Common myeloid progenitor, CD34-positive (primary cell): ENCODE measurements at places on chromosomes 1 and 21.

- no peaks in the 10 kb centered on the region for H3K4me1 ChIP-seq
- no peak for DNase-seq
- no peak overlapping the region for H3K27ac ChIP-seq
- H3K27me3 ChIP-seq = no peaks in the 10 kb centered on the region
- H3K36me3 ChIP-seq = no peaks in the 10 kb centered on the region
- no peak overlapping the region for H3K4me3 ChIP-seq
Measured at GRCh38 chr21:28112511-28112910, 880.2 kb downstream of the LTN1 start.

GRCh38 chr1:111221276-111221632, 6.3 kb upstream of the CHI3L2 start:
- no peaks in the 10 kb centered on the region for H3K36me3 ChIP-seq
- no peak for DNase-seq
- H3K27me3 ChIP-seq = no peaks in the 10 kb centered on the region
- no peak overlapping the region for H3K27ac ChIP-seq

GRCh38 chr1:117093870-117094621, 27.5 kb downstream of the TRIM45 start:
- H3K4me1 ChIP-seq = no peaks in the 10 kb centered on the region
- peak overlapping the region; percentile 47 for H3K27ac ChIP-seq
- DNase-seq = peak; percentile 71
- H3K36me3 ChIP-seq = peaks cover 96% of the 10 kb centered on the region
- no peaks in the 10 kb centered on the region for H3K27me3 ChIP-seq
- no peak overlapping the region for H3K4me3 ChIP-seq

GRCh38 chr1:223301371-223301770, 62.6 kb downstream of the SUSD4 start:
- H3K27ac ChIP-seq = no peak overlapping the region
- H3K27me3 ChIP-seq = no peaks in the 10 kb centered on the region
- no peak overlapping the region for H3K4me3 ChIP-seq
- no peaks in the 10 kb centered on the region for H3K36me3 ChIP-seq
- DNase-seq = no peak

DNA sequence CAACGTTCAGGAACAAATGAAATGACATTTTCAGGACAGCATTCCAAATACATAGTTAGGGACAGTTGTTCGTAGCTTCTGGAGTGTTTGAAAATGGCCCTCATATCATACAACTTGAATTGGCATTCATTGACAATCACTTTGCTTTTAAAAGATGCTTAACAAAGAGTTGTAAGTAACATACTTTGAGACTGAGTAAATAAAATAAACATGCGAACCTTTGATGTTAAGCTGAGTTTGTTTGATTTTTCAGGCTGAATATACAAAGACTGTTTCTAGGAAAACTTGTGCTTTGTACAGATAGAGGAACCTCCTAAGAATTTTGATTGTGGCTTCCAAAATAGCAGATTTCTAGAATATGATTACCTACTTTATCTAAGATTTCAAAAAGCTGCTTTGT, 45.3 kb downstream of the ITSN1 start:
- no peak overlapping the region for H3K27ac ChIP-seq
- H3K27me3 ChIP-seq = no peaks in the 10 kb centered on the region
- no peaks in the 10 kb centered on the region for H3K36me3 ChIP-seq

DNA sequence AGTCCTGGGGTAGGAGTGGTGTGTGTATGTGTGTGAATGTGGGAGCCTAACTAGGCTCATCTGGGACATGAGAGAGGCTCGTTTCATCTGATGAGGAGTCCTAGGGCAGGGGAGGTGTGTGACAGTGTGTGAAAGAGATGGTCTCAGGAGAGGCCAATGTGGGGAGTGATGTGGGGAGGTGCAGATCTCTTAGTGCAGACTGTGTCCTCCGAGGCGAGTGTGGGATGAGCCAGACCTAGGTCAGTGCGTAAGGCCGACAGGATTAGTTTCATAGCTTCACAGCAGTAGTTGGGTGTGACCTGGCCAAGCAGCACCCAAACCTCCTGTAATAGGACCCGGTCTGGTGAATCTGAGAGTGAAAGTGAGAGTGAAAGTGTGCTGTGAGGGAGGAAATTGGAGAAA, 94.7 kb downstream of the LIPI start:
- H3K4me1 ChIP-seq = no peaks in the 10 kb centered on the region
- no peak overlapping the region for H3K4me3 ChIP-seq
- H3K27ac ChIP-seq = no peak overlapping the region
- no peak for DNase-seq
- no peaks in the 10 kb centered on the region for H3K36me3 ChIP-seq

DNA sequence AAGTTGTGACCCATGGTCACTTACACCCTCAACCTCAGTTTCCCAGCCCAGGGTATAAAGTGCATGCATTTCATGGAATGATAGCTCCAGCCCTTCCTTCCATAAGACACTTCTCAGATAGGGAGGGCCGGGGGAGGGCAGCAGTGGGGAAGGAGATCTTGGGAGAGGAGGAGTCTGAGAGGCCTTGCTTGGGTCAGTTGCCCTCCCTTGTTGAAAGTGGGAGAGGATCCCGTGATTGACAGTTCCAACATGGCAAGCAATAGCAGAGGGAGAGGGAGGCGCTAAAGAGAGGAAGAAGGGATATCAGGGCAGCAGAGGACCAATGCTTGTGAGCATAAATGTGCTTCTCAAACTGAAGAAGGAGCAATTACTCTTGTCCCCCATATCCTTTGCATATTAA, 244.4 kb downstream of the CHRM3 start:
- DNase-seq = no peak
- H3K36me3 ChIP-seq = no peaks in the 10 kb centered on the region
- H3K4me1 ChIP-seq = no peaks in the 10 kb centered on the region
- H3K4me3 ChIP-seq = no peak overlapping the region

DNA sequence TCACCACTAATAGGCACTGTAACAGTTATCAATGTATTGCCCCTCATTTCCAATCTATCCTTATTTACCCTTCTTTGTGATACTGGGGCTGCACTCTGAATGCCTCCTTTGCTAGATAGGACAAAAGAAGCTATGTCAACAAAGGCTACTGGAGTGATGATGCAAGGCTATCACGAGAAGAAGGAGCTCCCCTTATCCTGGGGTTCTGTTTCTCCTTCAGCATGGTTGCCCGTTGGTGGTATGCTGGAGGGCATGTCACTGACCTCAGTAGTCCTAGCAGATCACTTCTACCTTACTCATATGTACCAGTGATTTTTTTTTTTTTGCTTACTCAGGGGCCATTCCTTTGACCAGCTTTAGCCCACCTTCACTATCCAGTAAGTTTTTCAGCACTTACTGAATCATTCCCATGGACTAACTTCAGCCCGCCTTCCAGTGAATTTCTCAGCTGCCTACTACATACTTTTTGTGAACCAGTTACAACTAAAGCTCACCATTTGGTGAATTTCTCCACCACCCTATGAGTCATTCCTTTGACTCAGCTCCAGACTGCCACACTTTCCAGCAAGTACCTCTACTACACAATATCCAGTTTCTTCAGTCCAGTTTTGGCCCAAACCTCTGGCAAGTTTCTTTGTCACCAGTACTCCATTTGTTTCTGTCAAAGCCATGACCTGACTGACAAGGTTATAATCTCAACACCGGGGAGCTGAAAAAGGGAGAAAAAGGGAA, 944.5 kb downstream of the KCNT2 start:
- H3K4me3 ChIP-seq = no peak overlapping the region
- no peaks in the 10 kb centered on the region for H3K4me1 ChIP-seq
- no peaks in the 10 kb centered on the region for H3K36me3 ChIP-seq
- no peak for DNase-seq

DNA sequence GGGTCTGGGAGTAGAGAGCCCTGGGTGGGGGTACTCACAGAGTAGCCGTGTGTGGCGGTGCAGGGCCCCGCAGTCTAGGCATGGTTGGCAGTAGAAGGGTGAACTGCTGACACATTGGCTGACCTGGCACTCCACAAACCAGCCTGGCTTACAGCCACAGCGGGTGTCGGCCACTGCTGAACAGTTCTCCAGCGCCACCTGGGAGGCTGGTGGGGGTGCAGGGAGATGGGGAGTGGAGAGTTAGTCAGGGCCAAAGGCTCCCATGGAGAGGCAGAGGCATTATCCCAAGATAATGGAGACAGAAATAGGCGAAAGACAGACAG, 1.5 kb downstream of the TNFRSF25 start:
- H3K4me3 ChIP-seq = no peak overlapping the region
- H3K4me1 ChIP-seq = no peaks in the 10 kb centered on the region
- no peak for DNase-seq
- peaks cover 4% of the 10 kb centered on the region for H3K27me3 ChIP-seq
- H3K27ac ChIP-seq = no peak overlapping the region

GRCh38 chr1:207840380-207840779, 70.5 kb downstream of the CD34 start:
- peaks cover 5% of the 10 kb centered on the region for H3K36me3 ChIP-seq
- no peak overlapping the region for H3K4me3 ChIP-seq
- DNase-seq = no peak
- no peaks in the 10 kb centered on the region for H3K27me3 ChIP-seq

DNA sequence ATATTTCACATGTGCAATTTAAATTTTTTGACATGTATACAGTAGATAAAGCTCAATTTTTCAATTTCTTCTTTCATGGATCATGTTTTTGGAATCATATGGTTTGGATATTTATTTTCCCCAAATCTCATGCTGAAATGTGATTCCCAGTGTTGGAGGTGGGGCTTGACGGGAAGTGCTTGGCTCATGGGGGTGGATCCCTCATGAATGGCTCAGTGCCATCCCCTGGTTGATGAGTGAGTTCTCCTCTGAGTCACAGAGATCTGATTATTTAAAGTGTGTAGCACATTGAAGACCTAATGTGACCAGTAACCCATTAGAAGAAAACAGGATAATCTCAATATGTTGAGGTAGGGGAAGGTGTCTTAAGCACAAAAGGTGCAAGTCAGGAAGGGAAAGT, 9.1 kb upstream of the IFI16 start:
- no peak overlapping the region for H3K4me3 ChIP-seq
- H3K27ac ChIP-seq = no peak overlapping the region
- no peak for DNase-seq
- H3K36me3 ChIP-seq = no peaks in the 10 kb centered on the region

DNA sequence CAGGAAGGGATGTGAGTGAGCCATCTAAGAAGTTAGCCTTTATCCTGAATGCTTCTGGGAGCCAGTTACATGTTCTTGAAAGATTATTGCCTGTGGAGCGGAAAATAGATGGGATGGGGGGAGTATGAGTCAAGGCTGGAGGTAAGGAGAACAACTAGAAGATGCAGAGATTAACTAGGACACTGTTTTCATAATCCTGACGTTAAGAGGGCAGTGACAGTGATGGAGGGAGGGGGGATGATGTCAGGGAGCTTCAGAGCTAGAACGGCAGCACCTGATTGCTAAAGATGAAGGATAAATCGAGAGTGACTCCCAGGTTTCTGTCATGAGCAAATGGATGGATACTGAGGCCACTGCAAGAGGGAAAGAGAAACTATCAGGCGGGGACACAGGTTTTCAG, 10.0 kb upstream of the RCSD1 start:
- H3K27ac ChIP-seq = no peak overlapping the region
- H3K36me3 ChIP-seq = no peaks in the 10 kb centered on the region
- H3K27me3 ChIP-seq = no peaks in the 10 kb centered on the region
- DNase-seq = no peak
- H3K4me1 ChIP-seq = peaks cover 30% of the 10 kb centered on the region

DNA sequence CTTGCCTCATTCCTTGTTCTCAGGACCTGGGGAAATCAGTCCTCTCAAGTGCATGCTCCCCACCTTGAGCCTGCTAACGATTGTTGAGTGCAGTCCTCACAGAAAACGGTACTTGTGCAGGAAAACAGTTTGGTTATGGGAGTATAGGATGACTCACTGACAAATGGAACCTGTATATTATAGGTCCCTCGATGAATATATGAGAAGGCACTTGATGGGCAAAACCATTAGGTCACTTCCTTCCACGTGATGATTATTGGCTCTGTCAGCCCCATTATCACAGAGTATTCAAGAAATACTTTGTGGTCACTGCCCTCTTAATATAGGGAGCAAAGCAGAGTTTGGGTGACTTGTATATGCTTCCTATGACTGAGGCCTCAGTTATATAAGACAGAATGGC, 6.2 kb downstream of the CCDC17 start:
- peaks cover 77% of the 10 kb centered on the region for H3K36me3 ChIP-seq
- no peak overlapping the region for H3K4me3 ChIP-seq
- DNase-seq = no peak
- no peak overlapping the region for H3K27ac ChIP-seq

- no peak for DNase-seq
- no peaks in the 10 kb centered on the region for H3K4me1 ChIP-seq
- no peaks in the 10 kb centered on the region for H3K36me3 ChIP-seq
- H3K4me3 ChIP-seq = no peak overlapping the region
- peaks cover 4% of the 10 kb centered on the region for H3K27me3 ChIP-seq
Measured at GRCh38 chr1:162840250-162840839, 20.6 kb downstream of the CCDC190 start.

DNA sequence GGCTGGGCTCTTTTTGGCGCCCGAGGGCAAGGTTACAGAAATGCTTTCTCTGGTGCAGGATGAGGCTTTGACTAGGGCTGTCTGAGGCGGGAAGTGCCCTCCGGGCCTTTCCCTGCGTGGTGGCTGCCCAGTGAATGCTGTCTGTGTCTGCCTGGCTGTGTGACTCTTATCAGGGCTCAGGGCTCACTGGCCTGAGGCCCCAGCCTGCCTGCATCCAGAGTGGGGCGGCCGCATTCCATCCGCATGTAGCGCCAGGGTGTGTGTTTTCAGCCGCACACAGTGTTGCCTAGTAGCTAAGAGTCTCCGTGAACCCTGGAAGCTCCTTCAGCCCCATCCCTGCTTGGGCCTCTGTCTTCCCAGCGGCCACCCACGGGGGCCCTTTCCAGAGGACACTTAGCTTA, 59.1 kb downstream of the FAAP20 start:
- DNase-seq = no peak
- H3K36me3 ChIP-seq = no peaks in the 10 kb centered on the region
- H3K27ac ChIP-seq = no peak overlapping the region
- H3K4me1 ChIP-seq = peaks cover 22% of the 10 kb centered on the region
- no peaks in the 10 kb centered on the region for H3K27me3 ChIP-seq
